ENCODE measurements at places on chromosomes 13 and 19.
A peak's percentile ranks its signal among the peaks of the same experiment; 100 is the strongest.

DNA sequence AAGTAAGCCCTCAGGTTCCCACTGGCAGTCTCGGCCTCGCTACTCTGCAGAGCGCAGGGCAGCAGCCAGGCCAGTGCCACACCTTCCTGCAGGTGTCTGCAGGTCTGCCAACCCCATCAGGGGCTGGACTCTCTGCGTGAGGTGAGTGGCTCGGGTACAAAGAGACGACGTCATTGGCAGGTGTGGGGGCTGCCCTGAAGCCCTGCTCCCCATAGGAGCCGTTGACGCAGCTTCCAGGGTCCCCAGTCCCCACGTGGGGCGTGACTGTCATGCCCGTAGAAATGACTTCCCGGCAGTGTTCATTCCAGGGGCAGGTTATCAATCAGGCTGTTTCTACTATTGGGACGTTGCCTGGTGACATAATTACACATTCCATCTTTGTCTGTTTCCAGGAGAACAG, 15.3 kb upstream of the GJB6 start:
- ATAC-seq: no peak

- no peak for ATAC-seq
Measured at GRCh38 chr13:45690636-45691035, 11.5 kb upstream of the CBY2 start.

DNA sequence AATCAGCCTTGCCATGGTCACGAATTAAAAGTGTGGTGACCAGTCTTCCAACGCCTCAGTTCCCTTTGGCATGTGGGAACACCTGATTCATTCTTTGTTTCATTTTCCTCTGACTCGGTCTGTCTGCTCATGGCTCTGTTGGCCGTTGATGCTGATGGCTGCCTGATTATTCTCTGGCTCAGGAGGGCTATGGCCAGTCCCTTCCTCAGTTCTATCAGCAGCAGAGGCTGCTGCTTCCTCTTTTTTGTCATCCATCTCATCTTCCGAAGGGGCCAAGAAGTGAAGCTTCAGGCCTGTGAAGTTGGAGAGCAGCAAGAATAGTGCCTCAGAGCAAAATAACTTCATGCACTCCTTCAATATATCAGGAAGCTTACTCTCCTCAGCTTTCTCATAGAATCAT, 9.5 kb upstream of the MLNR start:
- no peak for ATAC-seq

- ATAC-seq: no peak
Measured at GRCh38 chr19:19274146-19274545, 1.0 kb upstream of the TM6SF2 start.

- no peak for ATAC-seq
Measured at GRCh38 chr13:87057807-87058520, 613.2 kb upstream of the SLITRK5 start.

GRCh38 chr19:17871878-17872250, at the start of gene SLC5A5:
Gene SLC5A5, plus strand, starts transcription at chr19:17871945. Its CDS starts 375 bp downstream, at chr19:17872320.
- ATAC-seq: no peak

GRCh38 chr13:97364031-97364430, 69.9 kb upstream of the RAP2A start:
- no peak for ATAC-seq

GRCh38 chr19:41700381-41701195, 7.8 kb upstream of the CEACAM5 start:
- ATAC-seq: no peak

DNA sequence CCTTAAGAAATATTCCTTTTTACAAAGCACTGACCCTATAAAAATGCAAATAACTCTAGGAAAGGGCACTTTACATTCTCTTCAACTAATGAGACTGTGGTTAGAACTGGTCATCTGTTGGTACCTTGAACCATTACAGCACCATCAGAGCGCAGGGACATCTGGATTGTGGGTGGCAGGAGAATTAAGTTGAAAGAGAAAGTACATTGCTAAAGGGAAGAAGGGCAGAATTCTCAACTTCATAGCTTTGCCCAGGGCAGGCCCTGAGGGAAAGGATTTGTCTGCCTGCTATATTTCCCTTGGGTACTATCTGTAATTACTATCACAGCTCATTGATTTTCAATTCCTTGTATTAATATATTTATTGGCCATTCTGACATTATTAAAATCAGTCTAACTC, 196.8 kb downstream of the KLF12 start:
- ATAC-seq: 0 out of 3 replicates have a peak, but pooled peaks have one; percentile 7

DNA sequence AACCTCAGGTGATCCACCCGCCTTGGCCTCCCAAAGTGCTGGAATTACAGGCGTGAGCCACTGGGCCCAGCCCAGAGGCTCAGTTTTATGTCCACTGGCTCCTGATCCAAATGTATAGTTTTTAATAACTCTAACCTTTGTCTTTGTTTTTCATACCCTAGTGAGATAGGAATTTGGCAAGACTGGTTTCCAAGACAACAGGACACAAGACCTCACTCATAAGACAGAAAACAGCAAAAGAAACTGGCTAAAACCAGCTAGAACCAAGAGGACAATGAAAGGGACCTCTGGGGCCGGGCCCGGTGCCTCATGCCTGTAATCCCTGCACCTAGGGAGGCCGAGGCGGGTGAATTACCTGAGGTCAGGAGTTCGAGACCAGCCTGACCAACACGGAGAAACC, 27.6 kb downstream of the CPT1C start:
- no peak for ATAC-seq

- ATAC-seq: peak; percentile 72
Measured at GRCh38 chr19:46759817-46760333, 13.6 kb upstream of the STRN4 start.

- ATAC-seq: peak; percentile 67
Measured at GRCh38 chr13:30697177-30697953, 38.0 kb upstream of the ALOX5AP start.

- no peak for ATAC-seq
Measured at GRCh38 chr13:51825165-51825592, 19.8 kb downstream of the TMEM272 start.

GRCh38 chr19:310781-311496, 19.7 kb upstream of the PLPP2 start:
- no peak for ATAC-seq

DNA sequence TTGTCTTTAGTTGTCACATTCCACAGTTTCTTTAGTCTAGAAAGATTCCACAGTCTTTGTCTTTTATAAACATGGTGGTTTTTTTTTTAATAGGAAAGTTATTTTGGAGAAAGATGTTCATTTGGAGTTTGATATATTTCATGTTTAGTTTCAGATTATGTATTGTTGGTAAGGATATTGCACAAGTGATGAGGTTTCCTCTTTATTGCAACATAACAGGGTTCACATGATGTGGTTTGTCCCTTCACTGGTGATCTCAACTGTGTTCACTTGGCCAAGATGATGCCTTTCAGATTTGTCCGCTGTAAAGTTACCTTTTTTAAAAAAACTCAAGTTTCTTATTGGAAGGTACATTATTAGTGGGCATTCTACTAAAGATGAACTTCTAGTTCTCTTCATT, 3.2 kb downstream of the ZNF230 start:
- no peak for ATAC-seq

DNA sequence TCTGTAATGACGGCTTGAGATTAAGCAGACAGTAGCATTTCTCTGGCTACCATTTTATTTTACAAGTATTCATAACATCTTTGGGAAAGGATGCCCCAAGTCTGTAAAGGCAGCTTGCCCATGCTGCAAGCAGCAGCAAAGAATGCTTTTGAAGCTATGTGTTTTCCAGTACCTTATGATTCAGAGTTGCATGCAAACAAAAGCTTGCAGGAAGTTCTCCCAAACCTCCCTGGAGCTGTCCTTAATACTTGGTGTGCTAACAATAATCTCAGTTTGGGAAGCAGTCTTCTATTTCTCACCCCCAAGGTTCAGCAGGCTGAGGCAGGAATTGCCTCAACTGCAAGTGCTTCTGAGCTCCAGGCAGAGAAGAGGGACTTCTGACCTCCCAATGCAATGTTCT, 60.8 kb downstream of the CCNA1 start:
- no peak for ATAC-seq

DNA sequence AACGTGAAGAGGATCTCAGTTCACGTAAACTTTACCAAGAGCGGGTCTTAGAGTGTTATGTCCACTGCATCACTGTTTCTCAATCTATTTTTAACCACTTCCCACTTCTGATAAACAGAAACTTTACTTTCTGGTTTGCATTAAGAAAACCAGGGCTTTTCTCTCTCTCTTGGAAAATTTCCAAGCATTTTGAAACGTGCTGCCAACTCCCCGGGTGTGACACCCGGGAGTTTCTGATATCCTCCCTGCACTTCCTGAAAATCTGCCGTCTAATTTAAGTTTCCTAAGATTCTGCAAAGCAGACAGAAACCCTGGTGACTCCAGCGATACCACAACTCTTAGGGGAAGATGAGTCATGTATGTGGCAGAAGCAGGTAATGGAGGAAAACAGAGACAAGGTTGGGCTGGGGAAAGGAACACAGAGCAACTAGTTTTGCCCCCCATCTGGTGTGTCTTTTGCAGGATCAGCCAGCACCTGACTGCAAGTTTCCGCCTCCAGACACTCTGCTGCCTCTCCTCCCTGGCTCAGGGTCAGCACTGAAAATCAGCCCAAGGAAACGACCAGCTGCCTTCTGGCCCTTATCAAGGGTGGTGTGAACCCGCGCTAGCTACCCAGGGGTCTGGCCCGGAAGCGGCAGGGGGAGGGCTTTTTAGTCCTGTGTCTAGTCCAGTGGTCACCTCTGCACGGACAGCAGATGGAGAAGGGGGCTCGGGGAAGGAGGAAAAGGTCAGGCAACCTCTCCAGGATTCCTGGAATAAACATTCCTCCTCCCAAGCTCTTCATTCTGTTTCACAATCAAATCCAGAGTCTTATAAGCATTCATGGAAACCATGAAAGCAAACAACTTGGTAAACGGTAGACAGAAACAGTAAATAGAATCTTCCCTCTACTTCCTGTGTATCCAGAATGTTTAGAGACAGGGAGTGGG, 11.3 kb upstream of the FFAR2 start:
- ATAC-seq: no peak

DNA sequence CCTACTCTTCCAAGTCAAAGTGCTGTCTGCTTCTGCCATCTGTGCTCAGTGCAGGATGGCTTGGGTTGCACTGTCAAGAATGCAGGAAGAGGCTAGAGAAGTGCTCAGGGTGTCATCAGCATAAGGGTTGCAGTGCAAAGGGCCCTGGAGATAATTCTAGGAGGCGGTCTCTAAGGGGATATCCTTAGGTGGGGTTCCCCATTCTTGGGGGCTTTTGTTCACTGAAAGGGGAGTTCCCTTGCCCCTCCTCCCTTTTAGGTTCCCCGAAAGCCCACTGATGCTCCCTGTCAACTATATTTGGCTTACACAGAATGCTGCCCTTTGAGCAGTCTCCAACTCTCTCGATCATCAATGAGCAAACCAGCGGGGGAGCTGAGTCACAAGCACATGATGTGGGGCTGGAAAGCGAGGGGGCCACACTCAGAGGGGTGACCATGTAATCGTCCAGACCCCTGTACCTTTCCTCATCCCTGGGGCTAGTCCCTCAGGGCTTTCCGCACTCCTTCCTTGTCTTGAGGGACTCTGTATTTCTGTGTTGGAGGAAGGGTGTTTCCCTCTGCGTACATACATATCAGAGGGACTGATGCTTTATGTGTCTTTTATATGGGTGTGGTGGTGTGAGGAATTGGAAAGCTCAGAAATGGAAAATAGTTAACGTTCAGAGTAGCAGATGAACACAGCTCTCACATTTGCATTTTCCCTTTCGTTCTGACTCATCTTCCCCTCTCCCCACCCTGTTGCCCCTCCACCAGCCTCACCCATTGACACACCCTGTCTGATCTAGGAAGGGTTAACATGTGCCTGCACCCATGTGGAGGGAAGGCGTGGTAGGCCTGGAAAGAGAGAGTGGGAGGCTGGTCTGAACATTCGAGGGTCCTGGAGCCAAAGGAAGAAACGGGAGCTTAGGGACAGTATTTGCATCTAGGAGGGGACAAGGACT, 6.7 kb downstream of the ZBTB32 start:
- no peak for ATAC-seq

- ATAC-seq: no peak
Measured at GRCh38 chr19:35992907-35993765, 1.9 kb upstream of the SDHAF1 start.

GRCh38 chr19:35098413-35099049, 17.1 kb upstream of the FXYD3 start:
- ATAC-seq: no peak

- 0 out of 3 replicates have a peak, but pooled peaks have one; percentile 36 for ATAC-seq
Measured at GRCh38 chr19:21256722-21257121, 72.5 kb downstream of the ZNF708 start.

DNA sequence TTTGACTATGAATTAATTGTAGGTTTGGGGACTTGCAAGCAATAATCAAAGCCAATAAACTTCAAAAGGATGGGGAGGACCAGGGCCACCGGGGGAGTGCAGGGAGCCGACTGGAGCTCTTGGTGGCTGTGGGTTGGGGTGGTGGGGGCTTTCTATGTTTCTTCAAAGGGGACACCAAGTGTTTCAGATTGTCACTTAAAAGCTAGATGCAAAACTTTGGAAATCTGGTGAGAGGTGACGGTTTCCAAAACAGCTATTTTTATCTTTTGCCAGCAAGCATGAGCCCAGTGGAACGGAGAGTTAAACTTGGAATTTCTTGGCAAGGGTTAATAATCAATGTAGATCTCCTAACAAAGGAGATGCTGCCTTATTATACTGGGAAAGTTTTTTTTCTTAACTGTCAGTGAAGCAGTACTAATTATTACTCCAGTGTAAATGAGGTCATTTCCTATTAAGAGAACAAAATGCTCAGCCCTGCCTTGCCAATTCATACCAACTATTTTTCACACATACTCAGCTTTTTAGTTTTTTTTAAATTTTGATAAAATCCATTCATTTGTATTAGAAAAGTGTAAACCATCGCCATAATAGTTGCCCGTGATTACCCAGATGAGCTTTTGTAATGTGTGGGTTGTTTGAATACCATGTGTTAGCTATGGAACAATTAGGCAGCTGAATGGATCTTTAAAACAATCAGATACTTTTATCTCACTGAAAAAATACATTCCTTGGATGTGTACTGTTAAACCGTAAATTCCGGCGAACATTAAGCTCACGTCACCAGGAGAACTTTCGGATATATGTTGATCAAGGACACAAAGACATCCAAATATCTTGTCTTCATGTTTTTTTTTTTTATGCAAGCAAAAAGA, 95.9 kb upstream of the ZNF536 start:
- ATAC-seq: no peak

GRCh38 chr19:42191330-42191729, 26.1 kb downstream of the DEDD2 start:
- no peak for ATAC-seq

GRCh38 chr13:78881751-78882150, 222.8 kb upstream of the OBI1 start:
- ATAC-seq: no peak

GRCh38 chr13:51714663-51715168, 89.2 kb downstream of the DHRS12 start:
- ATAC-seq: peak; percentile 78

DNA sequence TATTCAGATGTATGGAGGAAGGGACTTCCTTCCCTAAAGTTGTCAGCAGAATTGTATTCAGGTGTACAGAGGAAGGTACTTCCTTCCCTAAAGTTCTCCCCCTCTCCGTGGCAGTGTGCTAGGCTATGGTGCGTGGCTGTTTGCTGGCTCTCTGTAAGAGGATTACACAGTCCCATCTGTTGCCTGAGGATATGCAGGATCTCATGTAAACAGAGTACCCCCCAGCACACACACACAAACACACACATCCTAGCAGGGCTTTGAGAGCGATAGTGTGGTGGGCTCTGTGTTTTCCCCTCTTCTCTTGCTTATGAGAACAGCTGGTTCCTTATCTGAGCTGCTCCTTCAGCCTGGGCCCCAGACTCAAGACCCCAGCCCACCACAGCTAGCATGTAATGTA, 10.3 kb downstream of the NEK5 start:
- ATAC-seq: no peak
